ENCODE measurements at places on chromosomes 11 and 22. TPM values are rescaled to one million over a fixed set of nuclear protein-coding genes. Genes with fewer than 3 reads are reported as not detected.

GRCh38 chr11:2110521-2110920 lies 28.7 kb downstream of the IGF2 start:
- no peak for DNase-seq

GRCh38 chr22:37454857-37455686 lies 27.8 kb upstream of the ELFN2 start:
- no peak for DNase-seq

GRCh38 chr22:42060489-42060888 lies 10.1 kb downstream of the NAGA start:
- no peak for DNase-seq

GRCh38 chr22:24437741-24438328 lies 10.4 kb downstream of the ADORA2A start:
- DNase-seq: no peak

DNA sequence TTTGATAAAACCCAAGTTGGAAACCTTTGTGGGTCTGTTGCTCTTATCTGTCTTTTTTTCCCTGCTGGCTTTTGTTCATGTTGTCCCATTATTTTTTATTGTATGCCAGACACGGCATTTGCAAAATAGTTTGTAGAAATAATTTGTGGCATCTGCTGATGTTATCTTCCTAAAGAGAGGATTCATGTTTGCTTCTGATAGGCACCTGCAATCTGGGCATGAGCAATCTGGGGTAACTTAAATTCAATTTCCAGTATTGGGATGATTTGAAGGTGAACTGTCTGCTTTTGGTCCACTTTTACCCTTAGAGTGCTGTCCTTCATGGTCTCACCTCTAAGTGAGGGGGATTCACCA lies 126.9 kb downstream of the CEP164 start:
- no peak for DNase-seq

- DNase-seq: no peak
These were observed 39.2 kb downstream of the KMT5B start for GRCh38 chr11:68173926-68174325.

DNA sequence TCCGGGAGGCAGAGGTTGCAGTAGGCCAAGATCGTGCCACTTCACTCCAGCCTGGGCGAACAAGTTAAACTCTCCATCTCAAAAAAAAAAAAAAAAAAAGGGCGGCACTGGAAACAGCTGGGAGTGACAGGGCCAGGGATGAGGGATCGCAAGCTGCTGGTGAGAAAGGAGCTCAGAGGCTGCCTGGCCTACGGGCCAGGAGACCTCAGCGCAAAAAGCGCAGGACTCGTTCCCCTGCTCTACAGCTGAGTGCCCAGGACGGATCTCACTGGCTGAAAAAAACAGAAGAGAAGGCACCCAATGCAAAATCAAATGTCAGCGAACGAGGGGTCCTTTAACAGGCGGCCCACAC lies 650 bp upstream of the NUP50 start:
- DNase-seq: no peak

CATSPERZ gene
- total RNA-seq: 0.69 TPM

SHISA8 gene
- total RNA-seq: 0.40 TPM

PLAAT2 gene
- not detected for total RNA-seq

ANGPTL5 gene
- 1.9 TPM for total RNA-seq

VPREB1 gene
- not detected for total RNA-seq

Data from spinal cord (tissue), 10 donors.